ENCODE measurements at places on chromosomes 6 and 20.

DNA sequence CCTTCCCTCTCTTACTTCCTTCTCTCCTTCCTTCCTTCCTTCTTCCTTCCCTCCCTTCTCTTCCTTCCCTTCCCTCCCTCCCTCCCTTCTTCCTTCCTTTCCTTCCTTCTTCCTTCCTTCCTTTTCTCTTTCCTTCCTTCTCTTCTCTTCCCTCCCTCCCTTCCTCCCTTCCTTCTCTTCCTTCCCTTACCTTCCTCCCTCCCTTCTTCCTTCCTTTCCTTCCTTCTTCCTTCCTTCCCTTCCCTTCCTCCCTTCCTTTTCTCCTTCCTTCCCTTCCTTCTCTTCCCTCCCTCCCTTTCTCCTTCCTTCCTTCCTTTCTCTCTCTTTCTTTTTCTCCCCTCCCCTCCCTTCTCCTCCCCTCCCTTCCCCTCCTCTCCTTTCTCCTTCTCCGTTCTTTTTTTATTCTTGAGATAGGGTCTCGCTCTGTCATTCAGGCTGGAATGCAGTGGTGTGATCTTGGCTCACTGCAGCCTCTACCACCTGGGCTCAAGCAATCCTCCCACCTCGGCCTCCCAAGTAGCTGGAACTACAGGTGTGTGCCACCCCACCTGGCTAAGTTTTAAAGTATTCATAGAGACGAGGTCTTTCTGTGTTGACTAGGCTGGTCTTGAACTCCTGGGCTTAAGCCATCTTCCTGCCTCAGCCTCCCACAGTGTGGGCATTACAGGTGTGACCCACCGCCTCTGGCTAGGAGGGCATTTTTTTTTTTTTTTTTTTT is 1.1 kb upstream of the ZNF512B start:
- H3K27ac ChIP-seq, result no peak overlapping the region
- no peak for DNase-seq
- H3K4me3 ChIP-seq, result peak overlapping the region; percentile 75
- no peaks in the 10 kb centered on the region for H3K27me3 ChIP-seq

DNA sequence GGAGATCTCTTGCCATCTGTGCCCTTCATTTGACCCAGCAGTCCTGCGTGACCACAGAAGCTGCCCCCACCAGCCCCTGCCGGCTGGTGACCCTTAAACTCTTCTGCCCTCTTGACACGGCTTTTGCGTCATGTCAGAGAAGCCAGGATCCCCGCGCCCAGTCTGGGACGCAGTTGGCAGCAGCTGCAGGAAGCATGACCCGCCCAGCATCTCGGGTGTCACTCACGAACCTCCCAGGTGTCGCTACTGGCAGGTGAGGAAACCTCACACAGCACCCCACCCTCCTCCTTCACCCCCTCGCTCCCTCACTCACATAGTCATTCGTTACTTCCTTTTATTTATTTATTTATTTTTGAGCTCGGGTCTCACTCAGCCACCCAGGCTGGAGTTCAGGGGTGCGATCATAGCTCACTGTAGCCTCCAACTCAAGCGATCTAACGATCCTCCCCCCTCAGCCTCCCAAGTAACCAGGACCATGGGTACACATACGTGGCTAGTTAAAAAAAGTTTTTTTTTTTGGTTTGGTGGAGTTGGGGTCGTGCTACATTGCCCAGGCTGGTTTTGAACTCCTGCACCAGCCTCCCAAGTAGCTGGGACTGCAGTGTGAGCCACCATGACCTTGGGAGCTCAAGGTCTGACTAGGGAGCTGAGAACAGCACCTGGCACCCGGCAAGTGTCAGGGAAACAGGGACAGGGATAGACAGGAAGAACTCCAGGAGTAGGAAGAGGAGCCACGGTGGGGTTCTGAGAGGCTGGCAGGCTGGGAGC is 14.1 kb upstream of the SPDEF start:
- H3K27ac ChIP-seq, result no peak overlapping the region
- H3K36me3 ChIP-seq, result no peaks in the 10 kb centered on the region
- no peaks in the 10 kb centered on the region for H3K27me3 ChIP-seq
- DNase-seq, result no peak

GRCh38 chr6:141491684-141492083 is 641.0 kb upstream of the GJE1 start:
- H3K27me3 ChIP-seq, result no peaks in the 10 kb centered on the region
- H3K4me3 ChIP-seq, result no peak overlapping the region
- DNase-seq, result no peak
- H3K36me3 ChIP-seq, result no peaks in the 10 kb centered on the region
- no peak overlapping the region for H3K27ac ChIP-seq

GRCh38 chr6:52399511-52400312 is 20.4 kb upstream of the EFHC1 start:
- no peak overlapping the region for H3K27ac ChIP-seq
- H3K4me3 ChIP-seq, result no peak overlapping the region
- no peak for DNase-seq

- no peak for DNase-seq
- H3K27me3 ChIP-seq, result no peaks in the 10 kb centered on the region
- H3K36me3 ChIP-seq, result no peaks in the 10 kb centered on the region
- no peak overlapping the region for H3K27ac ChIP-seq
- no peak overlapping the region for H3K4me3 ChIP-seq
- no peaks in the 10 kb centered on the region for H3K4me1 ChIP-seq
Observed at GRCh38 chr6:79647741-79648140, 16.6 kb downstream of the SH3BGRL2 start.

All from PC-9 (cell line).